Pons (tissue), 1 donor: ENCODE measurements at places on chromosomes 1 and 21.

DNA sequence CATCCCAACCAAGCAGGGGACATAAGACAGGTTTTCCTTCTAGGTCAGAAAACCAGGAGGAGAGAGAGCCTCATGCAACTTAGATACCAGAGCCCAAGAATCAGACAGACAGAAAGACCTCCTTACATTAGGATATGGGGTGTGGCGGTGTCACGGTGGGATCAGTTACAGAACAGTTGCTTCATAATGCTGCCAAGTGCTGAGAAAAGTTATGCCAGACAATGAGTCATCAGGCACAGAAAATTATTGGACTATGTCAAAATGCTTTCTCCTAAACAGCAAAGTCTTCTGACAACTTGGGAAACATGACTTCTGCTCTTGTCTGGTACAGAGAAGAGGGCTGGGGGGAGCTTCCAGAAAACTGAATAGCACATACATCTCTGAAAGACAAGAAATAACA is 1120.2 kb upstream of the TMPRSS15 start:
- DNase-seq, result no peak

DNA sequence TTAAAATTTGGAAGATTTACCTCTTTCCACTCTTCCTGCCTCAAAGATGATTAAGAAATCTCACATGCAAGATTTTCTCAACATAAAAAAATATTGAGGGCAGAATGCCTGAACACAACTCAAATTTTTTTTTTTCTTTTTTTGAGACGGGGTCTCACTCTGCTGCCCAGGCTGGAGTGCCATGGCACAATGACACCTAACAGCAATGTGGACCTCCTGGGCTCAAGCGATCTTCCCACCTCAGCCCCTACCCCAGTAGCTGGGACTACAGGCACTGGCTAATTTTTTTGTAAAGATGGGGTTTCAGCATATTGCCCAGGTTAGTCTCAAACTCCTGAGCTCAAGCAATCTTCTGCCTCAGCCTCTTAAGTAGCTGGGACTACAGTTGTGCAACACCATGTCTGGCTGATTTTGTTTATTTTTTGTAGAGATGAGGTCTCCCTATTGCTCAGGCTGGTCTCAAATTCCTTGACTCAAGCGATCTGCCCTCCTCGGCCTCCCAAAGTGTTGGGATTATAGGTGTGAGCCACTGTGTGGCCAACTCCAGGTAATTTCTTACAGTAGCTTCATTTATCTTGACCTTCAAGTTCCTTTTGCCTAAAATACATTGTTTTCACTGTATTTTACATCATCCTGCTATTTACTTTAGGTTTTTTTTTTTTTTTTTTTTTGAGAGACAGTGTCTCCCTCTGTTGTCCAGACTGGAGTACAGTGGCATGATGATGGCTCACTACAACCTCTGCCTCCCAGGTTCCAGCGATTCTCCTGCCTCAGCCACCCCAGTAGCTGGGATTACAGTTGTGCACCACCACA is 10.4 kb downstream of the NUCKS1 start:
- DNase-seq, result no peak

GRCh38 chr1:16020325-16020724 is 1.5 kb upstream of the CLCNKA start:
- DNase-seq, result no peak

- peak; percentile 56 for DNase-seq
Measured at GRCh38 chr1:151277249-151277648, 4.8 kb upstream of the ZNF687 start.

- no peak for DNase-seq
Measured at GRCh38 chr1:237671262-237671661, 219.5 kb downstream of the ZP4 start.

DNA sequence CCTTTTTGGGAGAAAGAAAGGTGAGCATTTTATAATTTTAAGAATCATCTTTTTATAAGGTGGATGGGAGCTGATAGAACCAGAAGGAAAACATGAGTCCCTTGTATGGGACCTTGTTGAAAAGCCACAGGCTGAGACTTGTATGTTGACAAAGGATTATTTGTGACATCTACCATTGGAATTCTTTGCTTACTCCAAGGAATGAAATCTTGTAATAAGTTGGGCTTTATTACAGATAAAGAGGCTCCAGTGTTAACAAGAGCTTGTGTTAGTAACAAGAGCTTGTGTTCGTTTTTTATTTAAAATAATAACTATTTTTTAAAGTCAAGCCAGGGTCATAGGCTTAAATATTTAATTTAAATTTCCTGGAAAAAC is 201.1 kb upstream of the CHRM3 start:
- no peak for DNase-seq

DNA sequence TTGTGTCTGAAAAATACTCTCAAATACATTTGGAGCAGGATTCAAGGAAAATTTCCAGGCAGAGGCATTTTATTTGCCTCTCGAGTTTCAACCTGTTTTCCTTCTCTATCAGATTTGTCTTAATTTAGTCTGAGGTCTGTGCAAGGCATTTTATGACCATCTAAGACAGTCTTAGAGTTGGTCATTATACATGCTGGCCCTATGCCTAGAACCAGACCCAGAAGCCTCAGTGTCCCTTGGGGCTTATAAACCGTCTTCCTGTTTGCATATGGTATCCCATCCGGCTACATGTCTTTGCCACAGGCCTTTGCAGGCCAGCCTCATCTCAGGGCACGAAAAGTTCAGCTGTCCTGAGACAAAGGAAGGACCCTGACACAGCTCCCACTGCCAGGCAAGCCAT is 346.1 kb downstream of the SIPA1L2 start:
- DNase-seq, result no peak

GRCh38 chr1:219206350-219206749 is 32.7 kb downstream of the LYPLAL1 start:
- DNase-seq, result peak; percentile 24

GRCh38 chr1:222644636-222644980 is 26.7 kb downstream of the MIA3 start:
- DNase-seq, result no peak

DNA sequence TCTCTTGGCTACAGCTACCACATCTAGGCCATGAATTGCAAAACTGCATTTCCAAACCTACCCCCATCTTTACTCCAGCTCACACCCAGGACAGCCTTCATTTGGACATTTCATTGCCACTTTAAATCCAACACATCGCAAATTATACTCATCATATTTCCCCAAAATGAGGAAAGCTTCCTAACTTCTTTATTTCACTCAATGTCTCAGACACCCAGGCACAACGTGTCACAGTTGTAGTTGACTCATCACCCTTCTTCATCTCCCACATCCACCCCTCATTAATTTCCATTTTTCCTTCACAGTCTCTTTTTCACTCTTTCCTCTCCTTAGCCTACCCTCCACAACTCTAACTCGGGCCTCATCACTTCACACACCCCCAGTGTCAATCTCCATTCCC is 6.7 kb downstream of the OTUD7B start:
- DNase-seq, result no peak

DNA sequence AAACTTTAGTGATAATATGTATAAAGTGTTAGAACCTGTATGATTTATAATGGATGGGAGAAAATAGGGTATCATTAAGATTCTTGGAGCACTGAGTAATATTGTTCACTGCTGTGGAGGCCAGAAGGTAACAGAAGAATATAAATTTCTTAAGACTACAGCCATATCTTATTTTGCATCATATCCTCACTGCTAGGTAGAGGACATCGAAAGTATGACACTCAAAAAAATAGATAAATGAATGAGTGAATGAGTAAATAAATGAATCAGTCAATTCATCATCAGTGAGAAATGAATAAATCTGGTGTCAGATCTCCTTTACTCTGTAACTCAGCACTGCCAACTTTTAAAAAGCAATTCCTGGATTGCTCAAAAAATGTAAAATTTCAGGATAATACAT is 33.2 kb downstream of the RGS13 start:
- no peak for DNase-seq

DNA sequence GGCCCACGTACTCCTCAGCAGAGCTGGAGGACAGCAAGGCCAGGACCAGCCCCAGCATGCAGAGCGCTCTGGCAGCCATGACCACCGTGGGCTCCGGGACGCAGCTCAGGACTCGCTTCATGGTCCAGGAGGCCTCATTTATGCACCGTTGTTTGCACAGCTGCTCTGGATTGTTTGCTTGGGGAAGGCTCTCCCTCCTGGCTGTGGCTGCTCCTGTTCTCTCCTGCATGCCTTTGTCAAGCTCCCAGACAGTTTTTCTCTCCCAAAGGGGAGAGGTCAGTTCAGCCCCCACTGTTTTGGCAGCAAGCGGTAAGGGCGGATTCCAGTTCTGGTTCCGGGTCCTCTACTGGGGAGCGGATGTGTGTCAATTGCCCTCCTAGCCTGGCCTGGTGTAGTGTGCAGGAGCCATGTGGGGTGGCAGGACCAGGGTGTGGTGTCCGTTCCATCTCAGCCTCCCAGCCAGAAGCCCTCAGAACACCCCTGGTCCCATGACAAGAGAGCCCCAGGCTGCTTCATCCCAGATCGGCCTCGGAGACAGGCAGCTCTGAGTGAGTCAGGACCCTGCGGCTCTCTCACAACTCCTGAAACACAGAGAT is at the start of gene TFF3:
TSS of gene TFF3 (minus strand) at position 114 of the 596 bp plus-strand sequence. CDS start at position 79, 35 bp downstream.
- no peak for DNase-seq

- DNase-seq, result no peak
Measured at GRCh38 chr1:27795601-27796000, 22.6 kb downstream of the STX12 start.

DNA sequence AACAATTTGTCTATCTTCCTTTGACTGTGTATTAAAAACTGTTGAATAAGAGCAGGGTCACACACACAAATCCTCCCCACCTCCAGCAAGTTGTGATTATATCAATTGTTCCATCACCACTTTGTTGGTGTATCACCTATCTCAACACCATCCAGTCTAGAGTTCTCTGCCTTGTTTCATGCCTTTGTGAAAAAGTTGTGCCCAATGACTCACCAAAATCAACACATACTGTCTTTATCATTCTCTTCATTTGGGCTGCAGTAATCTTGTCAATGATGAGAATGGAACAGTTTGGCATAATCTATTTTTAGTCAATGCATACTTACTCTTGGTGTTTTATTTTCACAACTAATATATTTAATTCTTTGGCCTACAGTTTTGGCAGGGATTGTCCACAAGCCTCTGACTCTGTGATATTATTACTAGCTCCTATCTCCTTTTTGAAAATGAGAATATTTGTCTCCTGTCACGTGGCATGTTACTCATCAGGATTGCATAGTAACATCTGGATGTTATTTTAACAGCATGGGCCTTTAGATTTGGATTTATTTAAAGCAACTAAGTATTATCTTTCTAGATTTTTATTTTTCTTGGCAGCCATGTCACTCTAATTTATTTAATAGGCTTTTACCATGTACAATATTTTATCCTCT is 5.1 kb downstream of the C1orf87 start:
- DNase-seq, result no peak

GRCh38 chr1:18527921-18528320 is 47.2 kb downstream of the KLHDC7A start:
- no peak for DNase-seq

DNA sequence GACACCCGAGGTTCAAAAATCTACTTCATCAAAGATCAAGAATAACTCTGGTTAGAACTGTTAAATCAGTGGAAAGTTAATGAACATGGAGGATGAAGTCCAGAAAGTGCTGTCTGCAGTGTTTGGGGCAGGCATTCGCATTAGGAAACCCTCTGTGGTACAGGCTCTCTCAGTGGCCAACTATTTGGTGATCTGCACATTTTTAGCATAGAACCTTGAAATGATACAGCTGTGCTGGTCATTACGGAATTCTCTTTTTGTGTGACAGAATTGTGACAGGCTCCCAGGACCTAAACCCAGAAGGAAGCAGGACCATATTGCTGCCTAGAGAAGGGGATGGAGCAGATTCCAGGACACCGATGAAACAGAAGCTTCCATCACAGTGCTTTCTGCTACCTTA is 89.0 kb downstream of the SLC45A1 start:
- no peak for DNase-seq

GRCh38 chr1:160061369-160062229 is 8.4 kb downstream of the KCNJ10 start:
- peak; percentile 74 for DNase-seq

GRCh38 chr21:39180429-39181019 is 2.7 kb downstream of the PSMG1 start:
- DNase-seq, result no peak

- DNase-seq, result no peak
Measured at GRCh38 chr21:29376556-29376955, 77.8 kb downstream of the BACH1 start.

- DNase-seq, result no peak
Measured at GRCh38 chr1:118717893-118718292, 270.2 kb downstream of the TBX15 start.

- DNase-seq, result no peak
Measured at GRCh38 chr1:115456441-115456961, 118.5 kb upstream of the NGF start.

GRCh38 chr1:19762175-19762779 is 37.4 kb downstream of the TMCO4 start:
- no peak for DNase-seq

GRCh38 chr21:38455403-38455802 is 42.9 kb downstream of the ERG start:
- no peak for DNase-seq

GRCh38 chr1:26300578-26301275 is 5.7 kb downstream of the UBXN11 start:
- DNase-seq, result no peak

DNA sequence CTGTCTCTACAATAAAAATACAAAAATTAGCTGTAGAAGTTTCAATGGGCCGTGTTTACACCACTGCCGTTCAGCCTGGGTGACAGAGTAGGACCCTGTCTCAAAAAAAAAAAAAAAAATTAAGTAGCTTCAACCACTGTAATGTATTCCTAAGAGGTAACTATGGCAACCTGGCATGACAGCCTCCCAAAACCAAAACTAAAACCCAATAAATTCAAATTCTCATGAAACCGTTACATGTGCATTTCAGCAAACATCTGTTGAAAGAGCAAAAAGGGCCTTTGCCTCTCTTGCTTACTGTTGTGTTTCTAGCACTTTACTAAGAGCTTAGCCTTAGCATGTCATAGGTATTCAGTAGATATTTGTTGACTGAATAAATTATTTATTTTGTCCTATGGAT is 33.5 kb downstream of the ODR4 start:
- DNase-seq, result no peak

GRCh38 chr1:59879574-59879973 is 47.0 kb downstream of the CYP2J2 start:
- peak; percentile 82 for DNase-seq

- no peak for DNase-seq
Measured at GRCh38 chr21:32819694-32820093, 48.1 kb upstream of the PAXBP1 start.

GRCh38 chr1:16903054-16903453 is 7.3 kb downstream of the RNU1-2 start:
- no peak for DNase-seq

DNA sequence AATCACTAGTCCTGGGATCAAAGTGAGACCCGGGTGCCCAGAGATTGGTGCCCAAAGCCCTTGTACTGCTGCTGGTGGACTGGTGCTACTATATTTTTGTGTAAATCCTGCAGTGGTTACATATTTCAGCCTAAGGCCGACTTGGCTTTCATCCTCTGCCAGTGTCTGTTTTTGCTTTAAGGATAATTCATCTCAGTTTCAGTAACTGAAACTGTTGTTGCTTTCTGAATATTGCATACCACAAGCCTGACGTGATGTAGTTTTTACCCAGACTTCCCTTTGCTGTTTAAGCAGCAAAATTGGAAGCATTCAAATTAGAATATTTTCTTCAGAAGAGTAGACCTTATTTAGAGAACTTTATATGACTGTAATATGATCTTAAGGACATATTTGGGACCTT is 341.8 kb downstream of the RYR2 start:
- DNase-seq, result no peak

- DNase-seq, result no peak
Measured at GRCh38 chr1:21921100-21921875, 15.8 kb downstream of the HSPG2 start.

GRCh38 chr1:53662951-53663350 is 76.0 kb downstream of the GLIS1 start:
- no peak for DNase-seq

- no peak for DNase-seq
Measured at GRCh38 chr1:228396770-228397662, 9.6 kb downstream of the TRIM11 start.
